ENCODE measurements at places on chromosomes 12 and 14.

- DNase-seq, result no peak
These were observed 30.1 kb downstream of the CDKL1 start for GRCh38 chr14:50366589-50366988.

GRCh38 chr12:68890701-68891113, 42.3 kb downstream of the CPM start:
- DNase-seq, result no peak

GRCh38 chr14:36105401-36105800, 71.1 kb downstream of the PTCSC3 start:
- DNase-seq, result peak; percentile 84

DNA sequence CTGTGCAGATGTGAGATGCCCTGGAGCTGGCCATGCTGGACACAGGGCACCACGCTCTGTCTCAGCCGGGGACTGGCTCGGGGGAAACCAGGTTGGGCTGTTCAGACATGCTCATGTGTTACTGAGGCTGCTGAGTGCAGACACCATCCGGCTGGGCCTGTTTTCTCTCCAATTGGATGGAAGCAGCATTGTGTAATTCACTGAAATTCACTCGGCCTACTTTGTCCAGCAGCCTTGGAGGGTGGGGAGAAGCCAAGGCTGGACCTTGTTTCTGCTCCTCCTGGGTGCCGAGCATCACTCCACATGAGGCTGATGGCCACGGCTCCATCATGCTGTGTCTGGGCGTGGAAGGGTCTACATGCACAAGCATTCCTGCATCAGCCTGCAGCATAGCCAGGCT, 130.7 kb downstream of the SMOC1 start:
- DNase-seq, result no peak

GRCh38 chr12:106108185-106108835, 30.4 kb downstream of the NUAK1 start:
- no peak for DNase-seq

GRCh38 chr14:34081576-34082136, 130.8 kb upstream of the EGLN3 start:
- DNase-seq, result no peak

DNA sequence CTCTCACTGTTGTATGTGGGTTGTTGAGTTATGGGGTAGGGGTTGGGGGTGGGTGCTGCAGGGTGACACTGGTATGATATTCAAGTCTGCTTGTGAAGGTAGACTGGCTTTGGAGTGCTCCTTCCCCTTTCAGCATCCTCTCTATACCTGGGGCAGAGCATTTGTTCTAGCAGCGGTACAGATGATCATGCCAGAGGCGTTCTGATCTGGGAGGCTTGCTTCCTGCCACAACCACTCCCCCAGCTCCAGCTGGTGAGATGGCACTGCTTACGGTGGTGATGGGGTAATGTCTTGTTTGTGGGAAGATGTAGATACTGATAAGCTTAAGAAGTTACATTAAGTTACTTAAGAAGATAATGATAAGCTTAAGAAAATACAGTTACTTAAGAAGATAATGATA, 131.8 kb downstream of the ERC1 start:
- peak; percentile 16 for DNase-seq

- DNase-seq, result no peak
These were observed 1019.8 kb downstream of the GALC start for GRCh38 chr14:86973177-86973576.

DNA sequence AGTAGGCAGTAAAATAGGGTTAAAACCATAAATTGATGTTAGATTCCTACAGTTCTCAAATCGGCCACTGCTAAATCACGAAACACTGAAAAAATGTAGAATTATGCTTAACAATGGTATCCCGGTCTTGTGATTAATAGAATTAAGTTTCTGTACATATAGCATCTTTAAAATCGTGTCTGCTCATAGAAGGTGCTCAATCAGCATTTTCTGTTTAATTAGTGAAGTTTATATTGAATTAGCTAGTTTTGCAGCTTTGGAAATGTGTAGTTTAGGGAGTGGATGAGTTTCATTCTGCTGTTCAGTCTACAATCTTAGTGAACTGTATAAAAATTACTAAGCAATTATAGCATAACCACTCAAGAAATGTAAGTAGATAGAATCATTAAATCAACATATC, 1075.8 kb upstream of the FLRT2 start:
- no peak for DNase-seq

- DNase-seq, result no peak
These were observed 64.6 kb downstream of the EP400 start for GRCh38 chr12:132014092-132014914.

- peak; percentile 65 for DNase-seq
These were observed 567.7 kb downstream of the LRFN5 start for GRCh38 chr14:42174357-42174756.

- peak; percentile 16 for DNase-seq
These were observed 4.7 kb upstream of the ITGB7 start for GRCh38 chr12:53211476-53212381.

GRCh38 chr12:108517288-108518100, 2.4 kb downstream of the FICD start:
- no peak for DNase-seq

DNA sequence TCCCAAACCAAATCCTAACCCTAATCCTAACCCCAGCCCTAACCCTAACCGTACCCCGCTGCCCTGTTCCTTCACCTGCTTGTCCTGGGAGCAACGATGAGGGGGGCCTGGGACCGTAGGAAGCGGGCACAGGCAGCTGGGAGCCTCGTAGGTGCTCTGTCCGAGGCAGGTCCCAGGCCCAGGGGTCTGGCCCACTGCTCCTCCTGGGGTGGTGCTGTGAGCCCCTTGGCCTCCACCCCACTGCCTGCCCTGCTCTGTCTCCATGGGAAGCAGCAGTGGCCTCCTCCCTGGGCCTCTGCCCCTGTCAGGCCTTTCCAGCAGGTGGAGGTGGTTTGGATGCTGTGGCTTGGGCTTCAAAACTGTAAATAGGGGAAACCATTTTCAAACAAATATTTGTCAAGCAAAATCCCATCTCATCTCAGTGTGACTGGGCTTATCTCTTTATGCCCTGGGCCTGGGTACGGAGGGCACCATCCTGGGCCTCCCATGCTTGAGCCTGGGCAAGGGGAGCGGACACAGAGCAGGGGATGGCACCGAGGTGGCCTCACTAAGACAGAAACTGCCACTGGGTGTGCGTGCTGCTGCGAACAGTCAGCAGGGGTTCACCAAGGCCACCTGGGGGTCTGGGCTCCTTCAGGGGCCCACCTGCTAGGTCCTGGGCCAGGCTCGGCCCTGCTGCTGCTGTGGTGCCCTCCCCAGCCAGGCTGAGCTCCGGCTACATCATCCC, 3.7 kb upstream of the BEGAIN start:
- DNase-seq, result no peak

GRCh38 chr12:104136577-104136976, 1.4 kb downstream of the NFYB start:
- no peak for DNase-seq

GRCh38 chr12:121003650-121004049, 12.6 kb downstream of the C12orf43 start:
- no peak for DNase-seq

GRCh38 chr12:124240493-124240892, 54.4 kb upstream of the RFLNA start:
- peak; percentile 15 for DNase-seq

- no peak for DNase-seq
These were observed 55.9 kb upstream of the DIO3 start for GRCh38 chr14:101505236-101505970.

DNA sequence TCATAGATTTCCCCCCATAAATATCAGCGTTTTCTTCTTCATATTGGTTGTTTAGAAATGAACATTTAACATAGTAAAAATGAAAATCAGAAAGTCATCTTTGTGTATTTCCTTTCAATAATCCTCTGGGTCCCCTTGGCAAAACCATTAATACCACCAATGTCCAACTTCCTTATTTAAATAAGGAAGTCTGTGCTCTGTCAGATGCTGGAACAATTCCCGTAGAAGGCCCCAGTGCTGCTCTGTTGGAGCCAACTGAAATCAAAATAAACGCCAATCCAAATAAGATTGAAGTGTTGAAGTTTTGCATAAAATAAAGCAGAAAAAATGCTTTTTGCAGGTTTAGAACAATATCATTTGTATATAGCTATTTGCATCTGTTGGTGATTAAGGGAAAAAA, 93.1 kb downstream of the PPM1H start:
- DNase-seq, result no peak

GRCh38 chr14:35403114-35403602, 1.4 kb downstream of the NFKBIA start:
- no peak for DNase-seq

GRCh38 chr14:23735394-23735793, 99.2 kb downstream of the DHRS2 start:
- no peak for DNase-seq

DNA sequence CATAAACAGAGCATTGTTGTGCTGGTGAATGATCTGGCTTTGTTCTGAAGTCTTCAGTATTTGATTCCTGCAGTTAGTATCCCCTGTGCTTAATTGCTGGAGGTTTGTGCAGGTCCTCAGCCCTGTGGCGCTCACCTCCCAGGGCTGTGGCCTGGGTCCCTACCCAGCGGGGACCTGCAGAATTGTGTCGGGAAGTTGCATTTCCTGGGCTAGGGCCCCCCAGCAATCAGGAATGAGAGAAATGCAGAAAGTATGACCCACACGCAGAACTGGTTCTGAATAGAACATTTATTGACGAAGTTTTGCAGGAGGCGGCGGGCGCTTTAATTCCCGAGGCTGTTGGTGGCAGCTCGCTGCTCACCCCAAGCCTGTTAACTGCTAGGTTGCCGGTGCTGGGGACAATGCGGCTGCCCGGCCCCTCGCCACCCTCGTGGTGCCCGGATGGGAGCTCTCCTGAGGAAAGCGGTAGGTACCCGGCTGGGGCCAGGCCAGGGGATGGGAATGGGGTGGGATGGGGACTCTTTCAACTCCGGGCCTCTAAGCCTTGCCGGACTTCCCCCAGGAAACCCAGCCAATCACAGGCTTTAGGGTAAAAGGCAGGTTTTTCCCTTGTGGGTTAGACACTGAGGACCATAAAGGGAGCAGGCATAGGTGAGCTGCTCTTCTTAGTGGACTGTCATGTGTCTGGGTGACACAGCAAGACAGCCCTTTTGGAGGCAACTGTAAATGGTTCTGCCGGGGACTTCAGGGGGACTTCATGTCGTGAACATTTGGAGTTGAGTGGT, 11.6 kb downstream of the PLEKHG3 start:
- peak; percentile 40 for DNase-seq

DNA sequence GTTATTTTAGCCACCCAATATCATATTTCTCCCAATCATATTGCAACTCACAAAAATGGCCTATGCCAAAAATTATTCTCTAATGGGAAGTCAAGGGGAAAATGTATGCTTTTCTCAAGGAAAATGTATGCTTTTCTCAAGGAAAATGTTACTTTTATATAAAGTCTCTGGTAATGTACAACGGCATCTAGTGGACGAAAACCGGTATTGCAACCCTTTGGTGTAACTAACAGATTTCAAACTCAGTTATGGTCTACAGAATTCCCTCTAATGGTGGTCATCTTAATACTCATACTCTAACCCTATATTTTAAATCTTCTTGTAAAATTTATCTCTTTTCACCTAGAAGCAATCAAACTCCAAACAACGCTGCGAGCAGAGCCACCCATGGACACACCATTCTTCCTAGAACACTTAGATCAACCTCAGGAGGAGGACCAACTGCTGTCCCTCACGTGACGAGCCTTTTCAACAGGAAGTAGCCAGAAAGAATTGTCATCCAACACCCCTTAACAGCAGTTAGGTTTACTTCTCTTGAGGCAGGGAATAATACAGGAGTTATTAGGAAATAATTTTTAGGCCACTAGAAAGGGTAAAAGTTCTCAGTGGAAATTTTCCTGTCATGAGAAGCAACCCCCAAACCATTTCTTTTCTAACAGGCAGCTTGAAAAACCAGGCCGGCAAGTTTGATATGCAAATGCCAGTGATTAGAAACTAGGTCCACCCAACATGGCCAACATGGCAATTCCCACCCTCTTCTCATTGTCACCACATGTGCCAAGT, 20.1 kb downstream of the APOBEC1 start:
- DNase-seq, result peak; percentile 9

- no peak for DNase-seq
These were observed 49.2 kb downstream of the ANAPC7 start for GRCh38 chr12:110354172-110354780.
